ENCODE measurements at places on chromosomes 6 and 20.

- DNase-seq = peak; percentile 81
Measured at GRCh38 chr20:2626853-2627541, 25.4 kb upstream of the NOP56 start.

DNA sequence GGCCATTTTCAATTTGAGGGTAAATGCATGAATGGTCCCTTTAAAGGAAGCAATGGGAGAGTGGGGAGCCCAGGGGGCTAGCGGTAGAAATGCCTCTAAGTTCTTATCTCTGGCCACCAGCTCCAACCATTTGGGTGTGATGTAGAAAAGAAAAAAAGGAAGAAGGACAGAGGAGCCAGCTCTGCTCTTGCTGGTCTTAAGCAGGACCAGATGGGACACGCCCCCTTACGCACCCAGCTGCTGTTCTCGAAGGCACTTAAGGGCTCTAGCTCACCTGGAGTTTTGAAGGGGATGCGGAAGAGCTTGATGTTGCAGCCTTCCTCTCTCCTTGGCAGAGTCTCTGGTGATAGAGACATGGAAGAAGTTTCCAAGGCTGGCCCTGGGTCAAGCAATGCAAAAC, 59.5 kb upstream of the RNF144B start:
- DNase-seq = peak; percentile 12

- no peak for DNase-seq
Measured at GRCh38 chr6:84777888-84778287, 13.5 kb upstream of the TBX18 start.

GRCh38 chr6:79617518-79617941, 13.6 kb upstream of the SH3BGRL2 start:
- no peak for DNase-seq

DNA sequence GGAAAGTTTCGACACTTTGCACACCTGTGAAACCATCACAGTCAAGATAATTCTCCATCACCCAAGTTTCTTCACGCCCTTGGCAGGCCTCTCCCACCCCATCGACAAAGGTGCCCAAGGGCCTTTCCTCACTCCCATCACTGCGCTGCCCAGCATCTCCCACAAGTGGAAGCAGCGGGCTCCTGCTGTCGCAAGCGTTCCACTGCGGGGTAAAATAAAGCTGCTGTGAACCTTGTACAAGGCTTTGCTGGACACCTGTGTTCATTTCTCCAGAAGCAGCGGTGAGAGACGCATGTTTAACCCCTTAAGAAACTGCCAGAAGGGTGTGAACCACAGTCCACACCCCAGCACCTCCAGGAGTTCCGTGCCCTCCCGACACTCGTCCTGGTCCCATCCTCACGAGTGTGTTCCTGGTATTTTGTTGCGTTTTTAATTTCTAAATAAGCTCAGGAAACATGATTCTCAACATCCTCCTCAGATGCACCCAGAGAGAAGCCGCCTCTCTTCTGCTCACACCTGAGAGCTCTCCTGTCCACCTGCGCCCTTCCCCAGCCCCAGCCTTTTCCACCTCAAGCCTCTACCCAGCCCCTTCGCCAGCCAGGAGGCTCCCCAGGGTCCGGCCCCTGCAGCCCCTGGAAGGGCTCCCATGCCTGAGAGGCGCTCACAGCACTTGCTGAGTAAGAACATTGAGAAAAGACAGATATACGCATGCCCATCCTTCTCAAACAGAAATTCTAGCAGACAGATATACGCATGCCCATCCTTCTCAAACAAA, 97.5 kb downstream of the TAF4 start:
- no peak for DNase-seq

- DNase-seq = no peak
Measured at GRCh38 chr6:15845492-15845891, 182.7 kb upstream of the DTNBP1 start.

DNA sequence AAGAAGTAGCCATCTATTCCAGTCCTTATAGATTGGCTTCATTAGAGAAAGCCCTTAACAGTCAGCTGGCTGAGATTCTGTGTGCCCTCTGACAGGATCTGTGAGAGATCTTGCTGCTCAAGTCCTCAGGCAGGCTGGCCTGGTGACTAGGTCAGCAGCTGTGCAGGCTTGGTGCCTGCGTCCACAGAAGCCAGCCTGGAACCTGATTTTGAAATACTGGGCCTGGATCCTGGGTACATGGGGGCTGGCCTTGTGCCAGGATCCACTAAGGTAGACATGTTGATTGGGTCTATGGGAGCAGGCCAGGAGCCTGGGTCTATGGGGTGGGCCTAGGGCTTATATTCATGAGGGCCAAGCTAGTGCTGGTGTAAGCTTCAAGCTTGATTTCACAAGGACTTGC, 381.8 kb upstream of the MARCKS start:
- no peak for DNase-seq

- DNase-seq = no peak
Measured at GRCh38 chr6:124670801-124671200, 291.4 kb upstream of the RNF217 start.

DNA sequence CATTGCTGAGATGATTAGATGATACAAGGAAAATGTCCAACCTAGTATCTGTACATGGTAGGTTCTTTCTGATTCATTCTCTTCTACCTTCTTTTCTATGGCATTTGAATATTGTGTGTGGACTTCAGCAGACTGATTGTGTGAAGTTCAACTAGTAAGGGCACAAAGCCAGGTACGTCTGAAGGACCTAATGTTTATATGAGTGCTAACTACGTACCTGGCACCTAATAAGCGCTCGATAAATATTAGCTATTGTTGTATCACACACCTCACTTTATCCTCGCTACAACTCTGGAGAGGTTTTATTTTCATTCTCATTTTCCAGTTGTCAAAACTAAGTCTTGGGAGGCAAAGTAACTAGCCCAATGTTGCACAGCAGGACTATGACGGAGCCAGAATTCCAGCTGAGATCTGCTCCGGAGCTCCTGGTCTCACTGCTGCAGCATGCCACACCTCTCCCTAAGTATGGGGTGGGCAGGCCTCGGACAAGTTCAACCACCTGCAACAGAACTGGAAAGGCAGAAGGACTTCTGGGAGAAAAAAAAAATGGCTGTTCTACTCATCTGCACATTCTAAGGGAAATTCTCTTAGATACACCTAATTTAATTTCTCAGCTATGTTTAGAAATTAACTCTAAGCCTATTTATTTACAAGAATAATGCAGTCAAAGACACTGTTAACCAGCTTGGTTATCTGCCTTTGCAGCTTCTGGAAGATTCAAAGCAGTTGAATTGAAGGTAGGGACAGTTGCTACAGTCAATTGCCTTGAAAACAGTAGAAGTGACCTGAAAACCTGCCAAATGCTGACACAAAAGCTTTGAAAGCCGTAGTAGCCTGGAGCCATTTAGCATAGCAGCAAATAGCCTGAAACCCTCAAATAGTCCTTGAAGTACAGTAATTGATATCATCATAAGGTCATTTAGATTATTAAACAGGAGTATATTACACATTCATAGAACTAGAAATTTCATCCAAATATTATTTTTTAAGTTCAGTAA, 165.0 kb downstream of the PDE7B start:
- no peak for DNase-seq

GRCh38 chr20:53003420-53004154, 31.4 kb downstream of the TSHZ2 start:
- peak; percentile 27 for DNase-seq

DNA sequence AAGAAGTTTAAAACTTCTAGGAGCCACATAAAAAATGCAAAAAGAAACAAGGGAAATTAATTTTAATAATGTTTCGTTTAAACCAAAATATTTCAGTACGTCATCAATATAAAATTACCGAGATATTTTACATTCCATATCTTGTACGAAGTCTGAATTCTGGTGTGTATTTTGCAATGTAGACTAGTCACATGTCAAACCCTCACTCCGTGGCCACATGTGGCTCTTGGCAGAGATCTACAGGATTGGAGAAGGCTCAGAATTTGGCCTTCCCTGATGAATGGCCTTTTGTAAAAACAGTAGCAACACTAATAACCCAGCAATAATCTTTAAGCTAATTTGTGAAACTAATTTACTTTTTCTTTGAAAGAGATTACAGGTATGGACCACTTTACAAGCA, 217.1 kb downstream of the PRL start:
- DNase-seq = peak; percentile 50

GRCh38 chr6:13351271-13351670, 22.9 kb upstream of the TBC1D7 start:
- no peak for DNase-seq

DNA sequence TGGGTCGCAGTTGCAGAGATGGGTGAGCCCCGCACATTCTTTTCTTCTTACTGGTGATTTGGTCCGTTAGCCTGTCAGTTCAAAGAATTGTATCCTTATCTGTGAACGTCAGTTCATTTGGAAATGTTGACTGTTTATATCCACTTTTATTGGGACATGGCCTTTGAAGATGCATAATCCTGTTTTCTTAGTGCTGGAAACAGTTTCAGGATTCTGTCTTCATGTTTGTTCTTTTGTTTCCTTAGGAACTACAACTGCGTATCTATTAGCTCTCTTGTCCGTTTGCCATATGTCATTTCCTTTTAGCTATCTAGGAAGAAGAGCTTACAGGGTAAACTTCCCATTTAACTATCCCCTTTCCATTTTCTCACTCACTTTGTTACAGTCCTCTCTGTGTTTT, 35.0 kb upstream of the TULP1 start:
- DNase-seq = peak; percentile 52

- no peak for DNase-seq
Measured at GRCh38 chr6:35754452-35755277, 17.8 kb downstream of the ARMC12 start.

DNA sequence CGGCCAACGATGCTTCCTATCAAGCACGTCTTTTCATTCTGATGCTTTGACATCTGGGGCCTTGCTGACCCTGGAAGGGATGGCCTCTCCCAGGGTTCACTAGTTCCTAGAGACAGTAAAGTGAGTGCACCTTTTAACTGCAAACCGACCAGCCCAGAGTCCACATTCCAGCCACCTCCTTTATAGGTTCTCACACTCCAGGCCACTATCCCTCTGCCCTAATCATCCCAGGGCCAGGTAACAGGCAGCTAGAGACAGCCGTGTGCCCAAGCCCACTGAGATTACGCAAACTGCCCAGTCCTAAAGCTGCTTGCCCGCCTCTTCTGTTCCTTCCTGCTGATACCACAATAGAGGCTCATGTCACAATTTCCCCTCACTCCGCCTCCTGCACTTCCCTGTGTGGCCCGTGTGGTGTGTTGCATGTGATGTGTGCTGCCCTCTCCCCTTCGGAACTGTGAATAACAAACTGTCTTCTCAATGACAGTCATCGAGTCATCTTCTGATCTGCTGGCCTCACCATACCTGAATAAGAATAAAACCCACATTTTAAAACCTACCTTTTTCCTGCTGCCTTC, 123.7 kb upstream of the EXOC2 start:
- no peak for DNase-seq

DNA sequence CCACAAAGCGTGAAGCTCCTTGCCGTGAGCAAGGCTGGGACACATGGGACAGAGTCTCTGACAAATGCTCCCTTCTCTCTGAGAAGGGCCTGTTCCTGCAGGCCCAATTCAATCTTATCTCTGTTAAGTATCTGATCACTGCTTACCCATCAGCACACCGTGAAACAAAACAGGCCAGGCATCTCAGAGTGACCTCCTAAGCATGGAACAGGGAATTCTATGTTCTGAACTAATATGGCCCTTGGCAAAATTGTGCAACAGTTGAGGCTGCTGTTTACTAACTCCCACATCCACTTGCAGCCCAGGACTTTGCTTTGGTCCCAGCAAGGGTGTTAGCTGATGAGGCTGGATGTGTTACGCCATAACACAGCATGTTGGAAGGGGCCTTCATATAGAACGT, 79.2 kb downstream of the GCLC start:
- DNase-seq = peak; percentile 34

DNA sequence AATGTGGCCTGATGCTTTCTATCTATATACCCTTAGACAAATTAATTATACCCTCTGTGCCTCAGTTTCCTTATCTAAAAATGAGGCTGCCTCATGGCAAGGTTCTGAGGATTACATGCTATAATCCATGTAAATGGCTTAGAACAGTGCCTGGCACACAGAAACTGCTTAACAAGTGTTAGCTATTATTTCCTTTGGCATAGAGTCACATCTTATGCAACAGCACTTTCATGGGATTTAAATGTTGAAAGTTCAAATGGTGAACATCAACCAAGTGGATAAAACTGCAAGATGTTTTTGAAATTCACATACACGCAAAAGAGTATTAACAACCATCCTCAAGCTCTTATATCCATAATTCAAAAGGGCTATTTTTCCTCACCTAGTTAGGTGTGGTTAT, 202.8 kb upstream of the JAG1 start:
- peak; percentile 64 for DNase-seq

DNA sequence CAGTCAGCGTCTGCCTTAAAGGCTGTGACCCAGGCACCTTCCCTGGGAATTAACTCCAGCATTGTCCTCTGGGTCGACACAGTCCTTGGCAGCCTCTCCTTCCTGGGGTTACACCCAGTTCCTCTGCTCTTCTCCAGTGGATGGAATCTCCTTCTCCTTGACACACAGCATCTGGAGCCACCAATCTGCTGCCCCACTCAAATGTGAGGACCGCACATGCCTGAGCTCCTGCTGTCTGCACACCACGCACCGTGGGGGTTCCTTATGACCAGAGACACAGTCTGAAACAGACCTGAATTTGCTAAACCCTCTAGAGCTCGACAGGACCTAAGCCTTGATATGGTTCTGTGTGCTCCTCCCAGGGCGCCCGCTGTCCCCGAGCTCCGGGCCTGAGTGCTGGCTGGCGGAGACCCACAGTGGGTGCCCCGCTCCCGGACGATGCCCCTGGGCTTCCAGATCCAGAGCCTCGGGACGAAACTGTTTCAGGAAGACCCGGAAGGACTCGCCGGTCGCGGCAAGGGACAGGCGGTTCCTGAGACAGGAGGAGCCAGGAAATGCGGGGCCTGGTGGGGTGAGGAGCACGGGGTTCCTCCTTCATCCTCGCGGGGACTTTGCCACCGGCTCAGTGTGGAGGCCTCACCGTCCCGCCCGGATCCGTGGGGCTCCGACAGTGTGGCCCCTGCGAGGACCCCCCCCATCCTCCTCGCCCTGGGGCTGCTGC, 2.5 kb upstream of the RAET1G start:
- peak; percentile 18 for DNase-seq

All from fibroblast of pulmonary artery (primary cell).